ENCODE measurements at places on chromosomes 5 and 9.

- no peak for DNase-seq
Observed at GRCh38 chr5:53482717-53483638, 2.5 kb downstream of the FST start.

GRCh38 chr9:135416664-135417290 is 62.8 kb upstream of the PPP1R26 start:
- no peak for DNase-seq

DNA sequence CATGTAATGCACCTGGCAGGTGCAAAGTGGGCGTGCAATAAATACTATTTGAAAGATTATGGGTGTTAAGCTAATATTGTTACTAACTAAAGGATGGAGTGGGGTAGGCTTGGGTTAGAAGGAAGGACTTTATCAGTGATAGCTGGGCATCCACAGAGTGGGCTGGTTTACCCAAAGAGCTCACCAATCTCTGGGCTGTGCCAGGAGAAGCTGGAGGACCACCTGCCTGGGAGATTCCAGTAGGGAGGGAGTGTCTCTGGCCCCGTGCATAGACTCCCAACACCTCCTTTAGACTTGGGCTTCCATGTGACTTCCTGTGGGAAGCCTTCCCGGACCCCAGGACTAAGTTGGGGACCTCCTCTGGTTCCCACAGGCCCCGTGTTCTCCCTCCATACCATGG is 5.6 kb upstream of the URM1 start:
- DNase-seq, result no peak

DNA sequence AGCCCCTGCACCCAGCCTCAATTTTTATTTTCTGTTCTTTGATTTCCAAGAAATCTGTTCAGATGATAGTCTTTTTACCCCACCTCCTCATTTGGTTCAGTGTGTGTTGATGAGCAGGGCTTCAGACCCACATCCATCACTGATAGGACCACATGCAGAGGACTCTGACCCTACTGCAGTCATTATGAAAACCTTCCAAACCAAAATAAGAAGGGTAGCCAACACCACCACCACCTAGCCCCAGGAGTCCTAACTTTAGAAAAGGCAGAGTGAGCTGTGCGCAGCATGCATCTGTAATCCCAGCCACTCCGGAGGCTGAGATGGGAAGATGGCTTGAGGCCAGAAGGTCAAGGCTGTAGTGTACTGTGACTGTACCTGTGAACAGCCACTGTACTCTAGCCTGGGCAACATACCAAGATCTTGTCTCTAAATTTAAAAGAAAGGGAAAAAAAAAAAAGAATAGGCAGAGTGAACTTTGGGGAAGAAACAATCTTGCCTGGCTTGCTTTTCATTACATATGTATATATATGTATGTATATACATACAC is 13.0 kb downstream of the CDKN2AIPNL start:
- no peak for DNase-seq

DNA sequence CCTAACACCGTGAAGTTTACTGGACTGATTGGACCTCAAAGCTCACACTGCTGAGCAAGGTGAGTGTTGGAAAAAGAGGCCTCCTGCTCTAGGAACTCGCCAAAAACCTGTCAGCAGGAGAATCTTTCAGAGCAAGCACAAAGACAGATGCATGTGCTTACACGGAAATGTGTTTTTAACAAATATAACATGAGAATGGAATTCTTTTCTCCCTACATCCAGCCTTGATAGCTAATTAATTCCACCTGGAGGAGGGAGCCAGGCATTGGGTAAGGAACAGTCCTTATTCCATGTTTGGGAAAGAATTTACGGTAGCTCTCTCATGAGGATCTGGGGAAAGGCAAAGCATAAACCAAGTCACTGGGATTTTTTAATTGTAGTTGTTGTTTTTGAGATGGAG is 98.8 kb downstream of the KLF4 start:
- DNase-seq, result no peak

DNA sequence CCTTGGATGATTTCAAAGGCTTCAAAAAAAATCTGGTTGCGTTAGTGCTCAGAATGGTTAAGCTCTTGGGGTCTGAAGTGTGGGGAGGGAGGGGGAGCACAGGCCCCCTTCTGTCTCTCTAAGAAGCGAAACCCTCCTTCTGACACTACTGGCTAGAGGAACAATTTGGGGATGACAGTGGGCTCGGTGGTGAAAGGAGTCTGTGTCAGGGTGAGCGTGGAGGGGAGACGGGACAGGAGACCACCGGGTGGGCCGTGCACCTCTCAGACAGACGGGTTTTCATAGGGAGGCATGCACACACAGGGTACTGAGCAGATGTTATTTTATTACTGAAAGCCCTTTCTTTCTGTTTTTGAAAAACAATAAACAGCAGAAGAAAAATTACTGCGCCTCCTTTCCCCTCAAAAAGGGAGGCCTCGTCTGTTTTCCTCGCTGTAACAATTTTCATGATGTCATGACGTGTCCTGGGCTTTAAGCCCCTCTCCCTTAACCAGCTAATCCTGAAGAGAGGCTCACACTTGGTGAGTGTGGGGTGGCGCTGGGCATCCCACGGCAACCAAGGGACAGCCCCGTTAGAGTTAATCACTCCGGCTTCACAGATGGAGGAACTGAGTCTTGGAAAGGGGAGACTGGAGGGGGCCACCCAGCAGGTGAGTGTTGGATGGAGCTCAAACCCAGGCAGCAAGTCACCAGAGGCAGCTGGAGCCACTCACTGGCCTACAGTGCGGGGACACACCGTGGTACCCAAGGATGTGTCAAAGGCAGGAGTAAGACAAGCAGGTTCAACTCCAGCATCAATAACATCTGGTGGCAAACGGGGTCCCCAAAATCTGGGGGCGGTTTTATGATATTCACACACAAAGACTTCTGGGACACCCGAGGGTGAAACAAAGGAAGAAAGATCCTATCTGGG is 53.4 kb downstream of the PTCH1 start:
- DNase-seq, result no peak

- peak; percentile 35 for DNase-seq
Observed at GRCh38 chr9:21096172-21096900, 18.6 kb upstream of the IFNB1 start.

All from CD4-positive, alpha-beta T cell treated with Interferon gamma for 1 hour (primary cell).